Renal cortex interstitium (tissue), 15 donors: ENCODE measurements at places on chromosomes 5 and 9. TPM values are rescaled to one million over a fixed set of nuclear protein-coding genes. Genes with fewer than 3 reads are reported as not detected.

DNA sequence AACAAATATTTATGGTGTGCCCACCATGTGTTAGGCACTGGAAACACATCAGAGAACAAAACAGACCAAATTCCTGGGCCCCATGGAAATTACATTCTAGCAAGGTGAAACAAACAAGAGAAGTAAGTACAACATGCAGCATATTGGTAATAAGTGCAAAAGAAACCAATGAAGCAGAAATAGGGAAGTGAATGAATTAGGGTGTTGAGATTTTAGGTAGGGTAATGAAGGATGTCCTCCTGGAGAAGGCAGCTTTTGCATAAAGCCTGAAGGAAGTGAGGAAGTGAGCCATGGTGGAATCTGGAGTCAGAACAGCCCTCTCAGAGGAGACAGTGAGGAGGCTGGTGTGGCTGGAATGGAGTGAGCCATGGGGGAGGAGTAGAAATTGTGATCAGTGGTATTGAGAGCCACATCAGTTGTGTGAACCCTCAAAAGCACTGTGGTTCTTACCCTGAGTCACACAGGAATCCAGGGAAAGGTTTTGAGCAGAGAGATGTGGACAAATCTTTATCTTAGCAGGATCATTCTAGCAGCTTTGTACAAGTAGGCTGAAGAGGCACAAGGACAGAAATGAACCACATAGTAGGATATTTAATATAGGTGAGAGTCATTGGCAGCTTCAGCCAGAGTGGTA lies 52.7 kb upstream of the ARL15 start:
- DNase-seq, result no peak

The SPATA31A3 gene
- polyA plus RNA-seq, result not detected

DNA sequence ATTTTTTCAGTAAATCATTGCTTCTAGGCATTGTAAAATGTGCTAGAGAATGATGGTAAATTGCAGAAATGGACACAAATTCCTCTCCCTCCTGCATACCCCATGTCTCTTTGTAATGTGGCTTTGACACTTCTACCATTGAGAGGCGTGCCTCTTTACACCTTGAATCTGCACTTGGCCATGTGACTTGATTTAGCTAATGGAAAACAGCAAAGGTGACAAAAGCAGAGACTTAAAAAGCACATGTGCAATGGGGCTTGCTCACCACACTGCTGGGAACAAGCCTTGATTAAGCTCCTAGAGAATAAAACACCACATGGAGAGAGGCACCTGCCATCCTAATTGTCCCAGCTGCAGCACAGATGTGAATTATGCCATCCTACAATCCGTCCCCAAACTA lies 69.9 kb upstream of the NAA35 start:
- no peak for DNase-seq

The MCIDAS gene
- 0.59 TPM for polyA plus RNA-seq
